Glutamatergic neuron (in vitro differentiated cells): ENCODE measurements at places on chromosomes 12 and 14.

- DNase-seq = no peak
Measured at GRCh38 chr12:110269622-110270124, 11.4 kb upstream of the ATP2A2 start.

DNA sequence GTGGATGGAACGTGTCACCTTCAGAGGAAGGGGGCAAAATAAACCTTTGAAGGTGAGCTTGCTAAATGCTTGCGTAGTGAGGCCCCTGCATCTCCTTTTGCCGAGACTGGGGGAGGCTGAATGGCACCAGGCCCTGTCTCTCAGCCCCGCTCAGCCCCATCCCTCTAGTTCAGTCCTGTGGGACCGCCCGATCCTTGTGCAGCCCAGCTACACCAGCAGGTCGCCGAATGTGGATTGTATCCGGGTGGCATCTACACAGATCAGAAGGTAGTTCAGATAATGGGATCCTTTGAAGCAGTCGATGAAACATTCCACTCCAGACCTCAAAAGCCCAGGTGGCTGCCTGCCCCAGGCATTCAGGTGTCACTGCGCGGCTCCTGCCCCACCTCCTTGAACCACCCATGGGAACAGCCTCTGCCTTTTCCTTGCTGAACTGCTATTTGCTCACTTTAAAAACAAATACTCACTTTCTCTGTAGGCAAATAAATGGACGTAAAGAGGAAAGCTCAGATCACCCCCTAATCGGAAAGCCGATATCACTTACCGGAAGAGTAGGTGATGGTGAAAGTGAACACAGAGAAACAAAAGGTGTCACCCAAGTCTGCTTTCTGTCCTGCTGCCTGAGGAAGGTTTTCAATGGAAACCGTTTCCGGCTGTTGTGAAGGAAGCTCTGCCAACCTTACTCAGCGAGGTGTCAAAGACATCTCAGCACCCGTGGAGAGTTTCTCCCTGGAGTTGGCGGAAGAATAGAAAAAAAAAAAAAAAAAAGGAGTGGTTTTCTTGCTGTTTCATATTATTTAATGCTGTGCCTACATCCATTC is 100.3 kb upstream of the NCOR2 start:
- DNase-seq = no peak

GRCh38 chr12:89948271-89949175 is 239.9 kb upstream of the ATP2B1 start:
- DNase-seq = no peak

- DNase-seq = no peak
Measured at GRCh38 chr14:85535321-85535720, 5.4 kb downstream of the FLRT2 start.

DNA sequence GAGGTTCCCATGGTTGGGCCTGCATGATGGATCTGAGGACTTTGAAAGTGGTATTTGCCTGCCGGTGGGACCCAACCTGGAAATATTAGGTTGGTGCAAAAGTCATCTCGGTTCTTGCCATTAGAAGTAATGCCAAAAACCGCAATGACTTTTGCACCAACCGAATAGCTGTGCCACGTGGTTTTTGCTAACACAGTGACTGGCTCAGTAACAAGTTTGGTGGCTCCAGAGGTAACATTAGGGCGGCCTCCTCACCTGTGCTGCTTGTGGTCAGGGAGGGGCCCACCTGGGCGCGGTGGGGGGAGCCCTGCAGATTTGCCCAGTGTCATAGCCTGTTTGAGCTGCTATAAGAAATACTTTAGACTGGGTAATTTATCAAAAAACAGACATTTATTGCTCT is 1.8 kb downstream of the BDKRB2 start:
- no peak for DNase-seq

- DNase-seq = no peak
Measured at GRCh38 chr14:49774106-49774505, 6.2 kb downstream of the KLHDC2 start.

DNA sequence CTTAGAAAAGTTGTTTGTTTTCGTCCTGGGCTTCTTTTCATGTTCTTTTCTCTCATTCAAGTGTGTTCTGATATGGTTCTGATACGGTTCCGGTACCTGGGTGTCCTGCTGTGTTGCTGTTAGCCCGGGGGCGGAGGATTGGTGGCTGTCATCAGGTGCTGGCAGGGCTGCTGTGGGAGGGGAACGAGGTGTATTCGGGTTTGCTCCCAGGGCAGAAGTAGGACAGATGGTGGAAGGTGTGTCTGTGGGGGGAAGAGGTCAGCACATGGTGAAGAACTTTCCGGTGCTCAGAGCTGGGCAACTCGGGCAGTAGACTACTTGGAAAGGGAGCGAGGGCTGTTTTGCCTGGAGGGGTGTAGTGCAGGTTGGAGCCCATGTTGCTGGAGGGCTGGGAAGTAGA is 70.2 kb downstream of the SLC25A47 start:
- no peak for DNase-seq

DNA sequence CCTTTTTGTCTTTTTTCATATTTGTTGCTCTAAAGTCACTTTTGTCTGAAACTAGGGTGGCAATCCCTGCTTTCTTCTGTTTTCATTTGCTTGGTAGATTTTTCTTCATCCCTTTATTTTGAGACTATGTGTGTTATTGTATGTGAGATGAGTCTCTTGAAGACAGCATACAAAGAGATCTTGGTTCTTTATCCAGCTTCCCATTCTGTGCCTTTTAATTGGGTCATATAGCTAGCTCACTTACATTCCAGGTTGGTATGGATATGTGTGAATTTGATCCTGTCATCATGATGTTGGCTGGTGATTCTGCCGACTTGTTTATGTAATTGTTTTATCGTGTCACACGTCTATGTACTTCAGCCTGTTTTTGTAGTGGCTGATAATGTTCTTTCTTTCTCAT is 267.7 kb upstream of the MGAT4C start:
- DNase-seq = no peak

DNA sequence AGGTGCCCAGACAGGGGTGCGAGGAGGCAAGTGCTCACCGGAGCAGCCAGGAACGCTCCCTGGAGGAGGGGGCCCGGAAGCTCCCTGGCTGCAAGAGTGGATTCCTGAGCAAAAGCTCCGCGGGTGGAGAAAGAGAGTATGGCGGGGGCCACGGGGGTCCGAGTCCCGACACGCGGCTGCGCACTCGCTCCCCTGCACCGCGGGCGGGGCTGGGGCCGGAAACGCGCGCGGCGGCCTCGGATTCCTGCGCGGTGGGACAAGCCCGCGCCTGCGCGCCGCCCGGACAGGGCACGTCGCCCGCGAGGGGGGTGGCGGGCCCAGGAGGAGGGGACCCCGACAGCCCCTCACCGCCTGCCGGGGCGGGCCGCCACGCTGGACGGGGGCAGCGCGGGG is 27.8 kb upstream of the GPR132 start:
- no peak for DNase-seq

DNA sequence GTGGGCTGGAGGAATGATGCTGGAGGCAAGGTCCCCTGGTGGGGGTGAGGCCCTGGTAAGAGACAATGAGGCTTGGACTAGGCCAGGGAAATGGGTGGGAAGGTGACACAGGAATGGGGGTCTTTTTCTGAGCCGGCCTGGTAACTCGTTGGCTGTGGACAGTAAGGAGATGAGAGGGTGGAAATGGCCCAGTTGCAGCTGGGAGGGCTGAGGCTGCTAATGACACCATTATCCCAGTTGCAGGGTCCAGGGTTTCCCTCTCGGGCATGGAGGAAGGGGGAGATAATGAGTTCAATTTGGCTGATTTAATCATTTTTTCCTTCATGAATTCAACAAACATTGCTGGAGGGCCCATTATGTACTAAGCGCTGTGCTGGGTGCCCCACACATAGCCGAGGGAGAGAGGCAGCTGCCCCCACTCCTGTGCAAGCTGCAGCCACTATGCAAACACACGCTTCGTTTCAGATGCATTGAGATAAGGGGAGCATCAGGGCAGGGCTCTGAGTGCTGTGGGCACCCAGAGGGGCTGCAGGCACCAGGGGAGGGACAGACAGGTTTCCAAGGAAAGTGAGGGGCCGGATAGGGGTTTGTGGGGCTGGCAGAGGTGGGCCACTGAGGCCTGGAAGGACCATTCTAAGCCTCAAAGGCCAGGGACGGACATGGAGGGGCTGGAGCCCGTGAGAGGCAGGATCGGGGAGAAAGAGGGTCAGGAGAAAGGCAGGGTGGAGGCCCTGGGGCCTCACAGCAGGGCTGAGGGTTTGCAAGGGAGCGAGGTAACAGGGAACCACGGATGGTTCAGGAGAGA is 43.2 kb upstream of the MEG3 start:
- no peak for DNase-seq

DNA sequence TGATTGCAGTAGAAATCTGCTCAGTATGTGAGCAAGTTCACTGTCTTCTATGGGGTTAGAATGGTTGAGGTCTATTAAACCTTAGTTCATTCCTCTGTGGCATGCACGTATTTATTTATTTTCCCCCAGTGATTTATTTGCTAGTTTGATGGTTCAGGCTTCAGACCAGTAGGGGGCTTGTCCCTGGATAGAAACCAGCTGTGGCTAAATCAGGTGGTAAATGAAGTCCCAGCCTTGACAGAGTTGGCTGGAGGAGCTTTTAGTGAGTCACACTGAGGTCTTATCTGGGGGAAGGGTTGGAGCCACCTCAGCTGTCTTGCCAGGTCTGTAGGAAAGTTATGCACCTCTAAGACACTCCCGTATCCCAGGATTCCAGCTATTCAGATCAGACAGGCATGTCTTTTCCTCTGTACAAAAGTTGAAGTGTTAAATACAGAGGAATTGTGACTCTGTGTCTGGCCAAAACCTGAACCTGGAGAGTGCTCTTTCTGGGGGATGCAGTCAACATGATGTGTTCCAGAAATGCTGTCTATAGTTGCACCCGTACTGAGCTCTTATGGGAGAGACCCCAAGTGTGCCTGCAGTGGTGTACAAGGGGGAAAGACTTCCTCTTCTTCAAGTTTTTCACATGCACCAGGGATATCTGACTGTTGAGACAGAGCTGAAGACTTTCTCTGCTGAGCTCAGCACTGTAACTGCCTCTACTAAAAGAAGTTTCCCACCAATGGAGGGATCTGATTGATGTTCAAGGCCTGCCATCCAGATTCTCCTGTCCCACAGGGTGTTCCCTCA is 1322.1 kb downstream of the TMEM121 start:
- DNase-seq = no peak

GRCh38 chr12:76413121-76413520 is 64.9 kb upstream of the BBS10 start:
- no peak for DNase-seq

DNA sequence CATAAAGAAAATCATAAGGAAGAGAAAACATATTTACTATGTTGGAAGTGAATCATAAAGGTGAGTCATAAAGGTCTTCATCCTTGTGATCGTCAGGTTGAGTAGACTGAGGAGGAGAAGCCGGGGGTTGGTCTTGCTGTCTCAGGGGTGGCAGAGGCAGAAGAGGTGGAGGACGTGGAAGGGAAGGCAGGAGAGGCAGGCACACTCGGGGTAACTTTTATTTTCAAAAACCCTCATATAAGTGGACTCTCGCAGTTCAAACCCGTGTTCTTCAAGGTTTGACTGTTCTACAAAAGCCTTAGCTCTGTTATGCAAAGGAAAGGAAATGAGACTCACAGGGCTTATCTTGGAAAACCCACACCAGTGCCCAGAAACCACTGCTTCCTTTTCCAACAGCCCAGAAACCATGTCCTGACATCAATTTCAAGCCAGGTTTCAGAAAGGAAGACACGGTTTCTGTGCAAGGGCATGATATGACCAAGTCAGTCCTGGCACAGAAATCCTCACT is 14.0 kb downstream of the SMCO2 start:
- no peak for DNase-seq
